ENCODE measurements at places on chromosomes 1 and 21.

- no peak for DNase-seq
Measured at GRCh38 chr1:115283249-115283648, 54.8 kb downstream of the NGF start.

DNA sequence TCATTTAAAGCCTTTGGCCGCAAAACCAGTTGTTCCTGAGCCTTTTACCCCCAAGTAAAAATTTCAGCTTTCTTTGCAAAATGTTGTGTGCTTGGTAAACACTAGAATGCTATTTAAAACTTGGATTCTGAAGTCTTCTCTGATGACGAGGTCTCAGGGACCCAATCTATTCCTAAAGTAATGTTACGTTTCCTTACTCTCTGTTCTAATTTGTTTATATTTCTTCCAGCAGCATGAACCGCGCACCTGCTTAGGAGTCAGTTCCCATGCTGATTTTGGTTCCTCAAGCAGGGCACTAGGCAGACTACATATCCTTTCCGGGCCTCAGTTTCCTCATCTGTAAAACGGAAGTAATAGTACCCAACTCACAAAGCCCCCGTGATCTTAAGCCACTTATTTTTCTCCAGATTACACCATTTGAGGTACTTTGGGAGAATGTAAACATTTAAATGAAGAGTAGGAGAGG, 969 bp upstream of the ALDH4A1 start:
- DNase-seq, result no peak

DNA sequence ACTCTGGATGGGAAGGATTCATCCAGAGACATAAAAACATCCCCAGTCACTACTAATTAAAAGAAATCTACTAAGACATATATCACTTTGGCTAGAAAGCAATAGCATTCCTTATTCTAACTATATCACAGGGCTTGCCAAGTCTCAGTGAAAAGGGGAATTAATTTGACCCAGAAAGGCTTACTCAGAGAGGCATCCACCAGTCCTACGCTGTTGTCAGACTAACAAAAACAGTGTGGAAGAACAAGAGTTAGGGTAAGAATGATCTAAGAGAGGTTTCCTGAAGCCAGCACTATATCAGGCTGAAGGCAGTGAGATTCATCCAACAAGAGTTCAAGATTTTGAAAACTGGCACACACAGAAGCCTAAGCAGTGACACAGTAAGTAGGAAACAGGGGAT, 126.1 kb downstream of the GDAP2 start:
- DNase-seq, result no peak

DNA sequence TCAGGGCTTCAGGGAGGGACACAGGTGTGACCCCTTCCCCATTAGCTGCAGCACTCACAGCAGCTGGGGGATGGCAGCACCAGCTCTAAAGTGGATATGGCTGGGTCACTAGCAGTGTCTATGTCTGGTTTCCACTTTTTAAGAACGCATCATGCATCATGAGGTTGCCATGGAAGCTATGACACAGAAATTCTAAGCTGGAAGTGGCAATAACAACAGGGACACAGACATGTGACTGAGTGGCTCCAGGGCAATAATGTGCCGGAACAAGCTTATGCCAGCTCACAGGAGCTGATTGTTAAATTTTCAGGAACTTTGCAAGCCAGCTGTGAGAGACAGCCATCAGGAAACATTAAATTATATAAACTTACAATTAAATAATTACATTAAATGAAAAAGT, 51.2 kb upstream of the NFASC start:
- no peak for DNase-seq

DNA sequence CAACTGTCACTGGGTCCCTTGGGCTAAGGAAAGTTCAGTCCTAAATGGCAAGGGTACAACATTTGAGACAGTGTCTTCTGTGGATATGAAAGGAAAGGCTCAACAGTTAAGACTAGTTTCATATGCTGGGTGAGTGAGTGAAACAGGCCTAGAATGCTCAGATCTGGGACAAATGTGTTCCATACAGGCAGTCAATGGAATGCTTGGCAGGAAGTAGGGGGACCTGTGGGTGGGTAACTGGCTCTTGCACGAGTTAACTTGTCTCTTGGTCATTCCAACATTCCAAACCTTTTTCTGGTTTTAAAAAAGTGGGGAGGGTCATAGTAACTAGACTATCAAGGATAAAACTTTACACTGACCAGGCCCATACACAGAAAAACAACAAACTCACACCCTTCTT, 17.8 kb upstream of the ADAM30 start:
- no peak for DNase-seq

GRCh38 chr1:181513786-181514297, 30.5 kb downstream of the CACNA1E start:
- no peak for DNase-seq

DNA sequence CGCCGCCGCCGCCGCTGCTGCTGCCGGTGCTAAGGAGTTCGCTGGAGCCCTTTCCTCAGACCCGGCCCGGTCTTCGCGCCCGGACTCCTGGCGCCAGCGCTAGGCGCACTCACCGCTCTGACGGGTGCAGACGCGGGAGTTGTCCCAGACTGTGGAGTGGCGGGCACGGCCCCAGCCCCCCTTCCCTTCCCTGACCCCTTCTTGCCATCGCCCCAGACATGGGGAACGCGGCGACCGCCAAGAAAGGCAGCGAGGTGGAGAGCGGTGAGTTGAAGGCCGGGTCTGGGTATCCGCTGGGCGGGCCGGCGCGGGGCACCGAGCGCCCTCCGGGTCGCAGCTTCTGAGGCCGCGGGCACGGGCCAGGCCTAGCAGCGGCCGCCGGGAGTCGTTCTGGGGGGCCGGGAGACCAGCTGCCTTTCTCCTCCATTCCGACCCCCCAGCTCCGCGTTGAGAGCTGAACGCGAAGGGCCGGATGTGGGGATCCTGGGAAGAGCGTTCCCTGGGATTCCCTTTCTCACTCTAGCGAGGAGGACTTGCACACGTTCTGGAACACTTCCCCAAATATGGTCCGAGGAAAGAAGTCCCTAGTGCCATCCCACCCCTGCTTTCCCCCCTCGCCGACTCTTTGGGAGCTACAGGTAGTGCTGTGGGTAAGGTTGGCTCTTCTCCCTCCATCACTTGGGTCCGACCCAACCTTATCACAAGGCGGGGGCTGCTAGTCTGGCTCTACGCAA, 65.8 kb upstream of the PRKACB start:
- peak; percentile 40 for DNase-seq

GRCh38 chr1:232590744-232591082, 39.2 kb downstream of the SIPA1L2 start:
- no peak for DNase-seq

DNA sequence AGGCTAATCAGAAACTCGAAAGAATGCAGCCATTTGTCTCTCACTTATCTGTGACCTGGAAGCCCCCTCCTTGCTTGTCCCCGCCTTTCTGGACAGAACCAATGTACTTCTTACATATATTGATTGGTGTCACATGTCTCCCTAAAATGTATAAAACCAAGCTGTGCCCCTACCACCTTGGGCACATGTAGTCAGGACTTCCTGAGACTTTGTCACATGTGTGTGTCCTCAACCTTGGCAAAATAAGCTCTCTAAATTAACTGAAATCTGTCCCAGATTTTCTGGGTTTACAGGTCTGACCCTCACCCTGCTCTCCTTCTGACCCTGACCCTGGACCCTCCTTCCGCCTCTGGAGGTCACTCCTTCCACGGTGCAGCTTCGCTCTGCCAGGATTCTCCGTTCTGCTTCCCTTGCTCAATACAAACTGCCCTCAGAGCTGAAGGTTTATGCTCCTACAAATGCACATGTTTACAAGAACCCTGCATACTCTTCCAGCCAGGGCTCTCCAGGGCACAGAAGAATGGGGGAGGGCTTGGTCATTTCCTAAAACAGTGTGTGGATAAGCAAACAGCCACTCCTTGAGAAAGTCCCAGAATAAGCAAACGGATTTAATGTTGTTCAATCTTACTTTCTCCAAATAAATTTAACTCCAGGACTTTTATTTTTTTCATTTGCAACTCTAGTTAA, 160.5 kb downstream of the ACTL8 start:
- DNase-seq, result no peak

DNA sequence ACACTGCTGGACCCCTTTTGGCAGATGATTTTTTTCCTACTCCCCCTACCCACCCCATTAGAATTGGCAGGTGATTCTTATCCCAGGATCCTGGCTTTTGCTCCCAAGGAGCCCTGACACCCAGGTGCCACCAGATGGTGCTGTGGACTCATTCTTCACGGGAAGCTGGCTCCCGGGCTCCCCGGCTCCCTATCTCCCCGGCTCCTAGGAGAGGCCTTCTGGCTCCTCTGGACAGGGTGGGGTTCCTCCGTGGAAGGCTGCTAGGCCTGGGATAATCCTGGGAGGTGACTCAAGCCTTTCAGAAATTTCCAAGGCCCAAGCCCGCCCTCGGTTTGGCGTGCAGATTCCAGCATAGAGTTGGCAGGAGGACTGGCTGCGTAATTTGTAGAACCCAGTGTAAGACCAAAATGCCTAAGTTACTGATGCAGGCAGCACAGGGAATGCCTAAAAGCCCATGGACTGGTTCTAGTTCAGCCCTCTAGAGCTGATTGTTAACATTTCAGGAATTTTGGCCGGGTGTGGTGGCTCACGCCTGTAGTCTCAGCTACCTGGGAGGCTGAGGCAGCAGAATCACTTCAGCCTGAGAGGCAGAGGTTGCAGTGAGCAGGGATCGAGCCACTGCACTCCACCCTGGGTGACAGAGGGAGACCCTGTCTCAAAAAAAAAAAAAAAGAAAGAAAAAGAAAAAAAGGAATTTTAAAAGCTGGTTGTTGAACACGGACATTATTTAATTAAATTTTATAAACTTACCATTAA, 6.8 kb upstream of the BSDC1 start:
- peak; percentile 69 for DNase-seq

DNA sequence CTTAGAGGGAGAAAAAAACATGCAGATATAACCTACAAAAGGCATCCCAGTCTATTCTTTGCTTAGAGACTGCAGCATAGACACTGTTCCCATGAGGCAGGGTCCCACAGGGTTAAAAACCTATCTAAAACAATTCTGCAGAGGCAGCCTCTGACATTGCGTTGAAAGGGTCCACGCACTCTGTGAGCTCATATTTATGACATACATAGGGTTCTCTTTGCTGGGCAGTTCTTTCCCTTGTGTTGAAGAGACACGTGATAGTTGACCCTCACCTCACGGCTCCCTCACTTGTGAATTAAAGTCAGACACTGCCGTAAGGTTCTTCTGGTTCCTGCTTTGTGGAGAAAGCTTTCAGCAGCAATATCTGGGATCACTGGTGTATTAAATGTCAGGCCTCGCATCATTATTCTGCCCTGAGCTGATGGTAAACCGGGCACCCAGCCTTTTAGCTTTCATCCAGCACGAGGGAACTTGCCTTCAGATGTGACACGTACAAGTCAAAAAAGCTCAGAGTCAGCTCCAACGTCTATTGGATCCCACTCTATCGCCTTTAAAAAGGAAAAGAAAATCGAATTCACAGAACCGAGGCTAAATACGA, 52.8 kb upstream of the HNRNPU start:
- DNase-seq, result no peak

GRCh38 chr1:81443288-81443687, 357.4 kb upstream of the ADGRL2 start:
- DNase-seq, result no peak

- DNase-seq, result no peak
Measured at GRCh38 chr21:23949493-23949892, 1657.8 kb downstream of the MRPL39 start.

DNA sequence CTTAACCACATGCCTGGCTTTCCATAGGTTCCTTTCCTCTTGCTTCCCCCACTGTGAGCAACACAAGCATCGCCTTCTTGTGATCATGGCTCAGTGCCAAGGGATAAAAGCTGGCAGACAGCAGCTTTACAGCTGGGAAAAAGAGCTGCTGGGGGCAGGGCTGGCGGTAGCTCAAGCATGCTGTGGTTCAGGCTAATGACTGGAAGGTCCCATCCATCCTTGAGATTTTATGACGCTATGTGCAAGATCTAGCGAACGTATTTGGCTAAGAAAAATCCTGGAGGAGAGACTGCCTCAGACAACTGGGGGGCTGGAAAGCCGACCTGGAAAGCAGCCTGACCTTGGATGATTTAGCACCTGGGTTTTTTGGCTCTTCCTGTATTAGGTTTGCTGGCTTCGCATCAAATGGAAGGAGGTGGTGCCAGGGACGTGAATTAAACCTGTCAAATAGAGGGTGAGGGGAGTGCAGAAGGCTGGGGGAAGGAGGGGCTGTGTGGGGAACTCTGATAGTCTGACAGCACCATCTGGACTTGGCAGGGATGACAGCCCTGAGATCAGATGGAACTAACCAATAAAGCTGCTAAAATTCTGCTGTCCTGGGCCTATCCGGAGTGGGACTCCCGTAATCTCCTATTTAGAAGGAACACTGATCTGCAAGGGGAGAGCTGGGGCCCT, 34.8 kb downstream of the ZMYND12 start:
- no peak for DNase-seq

DNA sequence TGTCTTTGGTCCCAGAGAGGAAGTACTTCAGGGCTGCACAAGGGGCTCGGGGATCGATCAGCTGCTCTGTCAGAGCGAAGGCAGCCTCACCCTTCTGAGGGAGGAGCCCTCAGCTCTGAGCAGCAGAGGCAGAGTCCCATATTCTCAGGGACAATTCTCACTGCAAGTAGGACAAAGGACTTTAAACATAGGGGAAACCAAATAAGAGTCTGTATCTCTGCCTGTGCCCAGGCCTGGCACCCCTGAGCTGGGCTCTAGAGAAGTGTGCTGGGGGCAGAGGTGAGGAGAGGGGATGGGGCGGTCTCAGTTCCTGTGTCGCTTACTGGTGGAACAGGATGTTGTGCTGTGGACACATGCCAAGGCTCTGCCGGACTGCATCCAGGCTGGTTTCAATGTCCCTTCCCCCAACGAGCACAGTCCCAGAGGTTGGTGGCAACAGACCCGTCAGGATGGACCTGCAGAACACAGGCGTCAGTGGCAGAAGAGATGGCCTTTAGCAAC, 76.6 kb downstream of the ABCA4 start:
- no peak for DNase-seq

GRCh38 chr1:4315202-4315601, 339.2 kb upstream of the AJAP1 start:
- DNase-seq, result no peak

DNA sequence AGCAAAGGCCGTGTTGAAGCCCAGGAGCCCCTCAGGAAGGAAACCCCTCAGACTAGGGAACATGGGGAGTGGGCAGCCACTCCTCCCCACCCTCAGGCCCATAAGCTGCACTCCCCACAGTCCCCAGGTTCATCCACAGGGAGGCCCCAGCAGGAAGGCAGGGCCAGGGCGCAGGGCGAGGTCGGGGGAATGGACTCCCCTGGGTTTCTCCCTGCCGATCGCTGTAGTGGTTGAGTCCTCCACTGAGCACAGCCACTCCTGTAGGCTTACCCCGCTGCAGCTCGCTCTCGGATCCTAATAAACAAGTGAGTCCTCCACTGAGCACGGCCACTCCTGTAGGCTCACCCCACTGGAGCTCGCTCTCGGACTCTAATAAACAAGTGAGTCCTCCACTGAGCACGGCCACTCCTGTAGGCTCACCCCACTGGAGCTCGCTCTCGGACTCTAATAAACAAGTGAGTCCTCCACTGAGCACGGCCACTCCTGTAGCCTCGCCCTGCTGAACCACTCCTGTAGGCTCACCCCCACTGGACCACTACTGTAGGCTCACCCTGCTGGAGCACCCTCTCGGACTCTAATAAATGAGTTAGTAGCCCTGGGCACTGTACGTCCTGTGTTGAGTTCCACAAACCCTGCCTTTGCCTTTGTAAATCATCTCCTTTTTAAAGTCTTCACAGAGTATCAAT, 16.2 kb upstream of the COL18A1 start:
- DNase-seq, result no peak

Measured in stimulated activated CD4-positive, alpha-beta T cell treated with anti-CD3 and anti-CD28 coated beads, Interleukin-2, amount 100 ng/mL, for 24 hours (primary cell).